ENCODE measurements at places on chromosomes 1 and 21. TPM values are rescaled to one million over a fixed set of nuclear protein-coding genes. Genes with fewer than 3 reads are reported as not detected.

Gene PIGR
- under 0.01 TPM for total RNA-seq

Gene CFHR4
- total RNA-seq, result 0.25 TPM

Gene ZC3H11A
- total RNA-seq, result 63.7 TPM

Gene THEM5
- not detected for total RNA-seq

Gene BSND
- total RNA-seq, result not detected

Gene GNG12
- 19.2 TPM for total RNA-seq

Gene PSEN2
- 20.4 TPM for total RNA-seq

Gene SYT6
- total RNA-seq, result 13.5 TPM

Gene CHRM3
- total RNA-seq, result 21.4 TPM

Gene PADI2
- 0.74 TPM for total RNA-seq

Gene OR2T29
- not detected for total RNA-seq

Gene LRRC38
- under 0.01 TPM for total RNA-seq

Gene SPRR4
- not detected for total RNA-seq

Gene LCE3E
- not detected for total RNA-seq

Gene OR2L5
- 0.25 TPM for total RNA-seq

Gene ITLN1
- total RNA-seq, result not detected

Gene TENT5C
- 4.2 TPM for total RNA-seq

Gene FAM110D
- 0.49 TPM for total RNA-seq

Gene BCAR3
- 4.2 TPM for total RNA-seq

Gene CLCNKA
- total RNA-seq, result not detected

Gene ZMYND12
- 0.25 TPM for total RNA-seq

Gene CYP4A11
- total RNA-seq, result under 0.01 TPM

Gene CEP85
- 11.3 TPM for total RNA-seq

Gene INKA2
- total RNA-seq, result 2.7 TPM

Gene NGF
- 0.74 TPM for total RNA-seq

Gene GJB5
- not detected for total RNA-seq

Gene OR2W3
- total RNA-seq, result 2.5 TPM

Gene RXFP4
- not detected for total RNA-seq

Gene S100A3
- not detected for total RNA-seq

Gene PRKAA2
- total RNA-seq, result 29.5 TPM

Gene CYP2J2
- total RNA-seq, result 0.49 TPM

Gene CYP4X1
- 13.8 TPM for total RNA-seq

Gene LDLRAD2
- total RNA-seq, result not detected

Gene TADA1
- total RNA-seq, result 37.1 TPM

Gene FAM151A
- total RNA-seq, result not detected

Gene KPNA6
- total RNA-seq, result 26.3 TPM

Gene MIXL1
- total RNA-seq, result 0.25 TPM

Gene HP1BP3
- total RNA-seq, result 375 TPM

Gene CR1L
- not detected for total RNA-seq

Gene FNDC10
- 2.2 TPM for total RNA-seq

Gene S100A7
- not detected for total RNA-seq

Gene PRAMEF4
- not detected for total RNA-seq

Gene WNT2B
- 1.5 TPM for total RNA-seq

Gene KRTAP21-2
- not detected for total RNA-seq

Gene MROH9
- not detected for total RNA-seq

Gene PDC
- not detected for total RNA-seq

Gene FAM131C
- 2.7 TPM for total RNA-seq

Gene DDAH1
- 59.5 TPM for total RNA-seq

Data from temporal lobe (tissue), 4 donors.